ENCODE measurements at places on chromosomes 2 and 18.

DNA sequence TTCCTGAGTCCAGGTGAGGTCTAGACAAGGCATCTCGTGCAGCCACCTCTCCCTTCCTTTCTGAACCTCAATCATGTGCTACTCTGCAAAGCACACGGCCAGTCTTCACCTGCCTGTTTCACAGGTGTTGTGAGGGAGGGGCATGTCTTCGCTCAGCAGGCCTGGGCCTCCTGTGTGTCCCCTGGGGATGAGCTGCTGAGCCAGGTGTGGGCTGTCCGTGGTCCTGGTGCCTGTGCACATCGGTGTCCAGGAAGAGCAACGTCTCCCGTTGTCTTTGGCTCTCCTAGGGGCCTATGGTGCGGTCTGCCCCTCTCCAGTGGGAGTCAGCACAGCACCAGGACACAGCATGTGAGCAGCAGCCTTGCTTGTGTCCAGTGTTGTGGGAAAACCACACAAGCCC, 16.7 kb downstream of the ARHGEF4 start:
- no peak for DNase-seq

DNA sequence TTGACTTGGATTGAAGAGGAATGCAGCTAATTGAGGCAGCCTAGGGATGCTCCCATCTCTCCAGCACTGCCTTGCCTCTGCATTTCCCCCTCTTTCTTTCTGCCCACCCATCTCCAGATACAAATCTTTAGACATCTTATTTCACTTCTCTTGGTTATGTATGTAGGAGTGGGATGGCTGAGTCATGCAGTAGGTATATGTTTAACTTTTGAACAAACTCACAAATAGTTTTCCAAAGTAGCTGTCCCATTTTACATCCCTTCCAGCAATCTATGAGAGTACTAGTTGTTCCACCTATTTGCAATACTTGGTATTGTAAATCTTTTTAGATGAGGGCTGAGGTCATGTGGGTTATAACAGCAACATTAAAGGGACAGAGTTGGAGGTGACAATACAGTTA, 329.9 kb downstream of the DYSF start:
- no peak for DNase-seq

- no peak for DNase-seq
Observed at GRCh38 chr2:233289648-233290047, 18.0 kb upstream of the SAG start.

- DNase-seq, result no peak
Observed at GRCh38 chr2:235966396-235966795, 201.8 kb downstream of the GBX2 start.

- DNase-seq, result no peak
Observed at GRCh38 chr2:233961905-233962304, 44.7 kb downstream of the TRPM8 start.

- no peak for DNase-seq
Observed at GRCh38 chr2:175414882-175415487, 233.5 kb upstream of the ATP5MC3 start.

- no peak for DNase-seq
Observed at GRCh38 chr2:105774781-105775337, 30.1 kb downstream of the NCK2 start.

- DNase-seq, result no peak
Observed at GRCh38 chr2:128751746-128752145, 433.1 kb upstream of the HS6ST1 start.

DNA sequence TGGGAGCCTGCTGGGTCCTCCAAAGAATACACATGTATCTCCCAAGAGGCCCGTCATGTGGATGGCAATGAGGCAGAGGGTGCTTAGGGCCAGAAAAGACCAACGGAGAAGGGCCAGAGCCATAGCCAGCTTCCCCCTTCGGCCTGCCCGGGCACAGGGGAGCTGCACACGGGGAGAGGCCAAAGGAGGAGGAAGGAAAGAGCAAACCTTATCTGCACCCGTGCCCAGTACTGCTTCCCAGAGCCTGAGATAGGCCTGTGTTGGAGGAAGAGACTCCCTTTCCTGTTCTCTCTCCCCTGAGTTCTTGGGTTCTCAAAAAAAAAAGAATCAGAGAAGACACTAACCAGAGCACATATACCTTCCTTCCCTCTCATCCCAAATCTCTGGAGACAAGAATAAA, 250.3 kb downstream of the ANAPC1 start:
- no peak for DNase-seq

DNA sequence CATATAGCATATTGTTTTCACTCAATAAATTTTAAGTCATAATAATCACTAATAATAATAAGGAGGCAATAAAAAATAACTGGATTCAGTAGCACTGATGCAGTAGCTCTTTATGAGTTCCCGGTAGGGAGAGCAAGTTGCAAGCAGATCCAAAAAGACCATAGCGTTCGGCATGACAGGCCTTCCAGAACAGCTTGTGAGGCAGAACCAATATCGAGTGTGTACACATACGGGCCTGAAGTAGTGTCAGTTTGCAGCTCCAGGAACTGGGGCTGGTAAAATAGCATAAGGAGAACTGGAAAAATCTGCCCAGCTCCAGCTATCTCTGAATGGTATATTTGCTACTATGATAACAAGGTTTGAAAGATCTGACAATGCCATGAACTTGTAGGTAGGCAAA, 1607.8 kb upstream of the PIK3C3 start:
- no peak for DNase-seq

DNA sequence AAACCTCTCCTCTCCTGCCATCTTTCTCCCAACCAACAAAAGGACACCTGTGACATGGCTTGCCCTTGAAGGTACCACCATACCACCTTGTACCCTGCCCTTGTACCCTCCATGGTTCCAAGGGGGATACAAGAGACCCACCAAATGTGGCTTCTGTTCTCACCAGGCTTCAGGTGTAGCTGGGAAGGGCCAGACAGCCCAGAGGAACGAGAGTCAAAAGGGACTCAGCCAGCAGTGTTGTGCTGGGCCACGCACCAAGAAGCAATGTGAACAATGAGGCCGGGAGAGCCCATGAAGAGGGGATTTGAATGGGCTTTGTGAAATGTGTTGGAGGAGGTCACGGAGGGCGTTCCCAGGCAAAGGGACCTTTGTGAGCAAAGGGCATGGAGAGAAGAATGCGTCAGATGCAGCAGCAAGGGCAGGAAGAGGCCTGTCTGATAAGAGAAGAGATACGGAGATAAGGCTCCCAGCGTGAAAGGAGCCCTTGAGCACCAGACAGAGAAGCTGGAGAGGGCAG, 48.6 kb downstream of the PLB1 start:
- DNase-seq, result no peak

DNA sequence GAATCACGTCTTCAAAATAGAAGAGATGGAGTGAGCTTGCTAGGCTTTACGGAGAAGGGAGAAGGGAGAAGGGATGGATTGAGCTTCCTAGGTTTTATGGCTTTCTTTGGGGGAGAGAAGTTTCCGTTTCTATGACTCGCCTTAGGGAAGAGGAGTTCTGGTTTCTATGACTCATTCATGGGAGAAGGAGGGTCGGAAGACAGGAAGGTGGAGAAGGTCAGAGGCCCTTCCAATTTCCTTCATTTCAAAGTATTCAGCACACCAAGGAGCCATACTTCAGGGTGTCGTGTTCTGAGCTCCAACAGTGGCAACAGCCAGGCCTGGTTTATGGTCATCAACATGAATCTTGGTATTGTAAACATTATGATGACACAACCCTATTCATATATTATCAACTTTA, 284.7 kb upstream of the VWC2L start:
- no peak for DNase-seq

DNA sequence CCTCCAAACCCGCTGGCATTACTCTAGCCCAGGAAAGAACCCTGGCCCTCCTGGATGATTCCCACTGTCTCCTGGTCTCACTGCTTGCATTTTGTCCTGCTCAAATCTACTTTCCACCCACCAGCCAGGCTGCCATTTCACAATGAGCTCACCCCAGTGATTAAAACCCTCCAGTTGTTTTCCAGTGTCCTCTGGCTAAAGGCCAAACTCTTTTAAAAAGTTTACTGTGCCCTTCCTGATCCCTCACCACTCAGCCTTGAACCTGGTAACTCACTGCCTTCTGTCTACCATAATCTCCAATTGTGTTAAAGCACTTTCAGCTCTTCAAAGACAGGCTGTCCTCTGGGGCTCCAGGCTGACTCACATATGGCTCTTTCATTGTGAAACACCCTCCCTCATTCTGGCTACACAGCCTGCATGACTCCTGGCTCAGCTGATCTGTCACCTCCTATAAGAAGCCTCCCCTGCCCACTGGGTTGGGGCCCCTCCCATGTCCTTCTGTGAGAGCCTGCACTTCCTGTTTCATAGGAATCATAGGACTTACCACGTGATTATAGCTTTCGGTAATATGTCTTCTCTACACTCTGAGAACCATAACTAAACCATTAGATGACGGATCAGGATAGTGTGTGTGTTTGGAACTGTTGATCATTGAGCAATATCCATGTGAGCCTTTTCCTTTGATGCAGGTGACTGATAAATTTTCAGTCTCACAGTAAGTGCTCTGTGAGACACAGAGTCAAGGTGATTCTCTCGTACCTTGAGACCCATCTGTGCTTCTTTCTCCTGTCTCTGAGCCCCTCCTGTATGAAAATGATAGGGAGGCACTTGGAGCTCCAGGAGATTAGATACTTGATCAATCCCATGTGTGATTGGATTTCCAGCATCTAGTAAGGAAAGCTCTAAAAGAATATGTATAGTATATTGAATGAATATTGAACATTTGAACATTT, 590.8 kb upstream of the ID2 start:
- no peak for DNase-seq

- no peak for DNase-seq
Observed at GRCh38 chr2:18856765-18857164, 267.4 kb upstream of the NT5C1B start.

- DNase-seq, result no peak
Observed at GRCh38 chr2:237281836-237282306, 132.1 kb downstream of the COL6A3 start.

DNA sequence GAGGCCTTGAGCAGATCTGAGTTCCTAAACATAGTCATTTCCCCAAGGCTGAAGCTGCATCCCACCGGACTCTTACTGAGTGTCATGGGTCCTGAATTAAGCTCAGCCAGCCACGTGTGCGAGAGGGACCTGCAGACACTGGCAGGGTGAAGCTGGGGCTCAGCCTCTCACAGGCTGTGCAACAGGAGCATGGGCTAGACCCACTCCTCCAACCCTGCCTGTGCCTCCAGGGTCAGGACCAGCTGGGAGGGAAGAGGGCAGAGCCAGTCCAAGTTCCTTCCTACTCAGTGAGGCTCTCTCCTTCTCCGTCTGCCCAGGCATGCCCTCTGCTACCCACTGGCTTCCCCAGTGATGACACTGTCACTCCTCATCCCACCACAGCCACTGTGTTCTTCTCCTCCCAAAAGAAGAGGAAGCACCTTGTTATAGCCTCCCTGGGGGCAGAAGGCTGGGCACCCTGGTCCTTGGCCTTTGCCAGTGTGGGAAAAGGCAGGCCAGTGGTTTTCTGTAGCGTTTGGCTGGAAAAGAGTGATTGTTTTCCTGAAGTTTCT, 78.9 kb downstream of the KCNF1 start:
- DNase-seq, result no peak

DNA sequence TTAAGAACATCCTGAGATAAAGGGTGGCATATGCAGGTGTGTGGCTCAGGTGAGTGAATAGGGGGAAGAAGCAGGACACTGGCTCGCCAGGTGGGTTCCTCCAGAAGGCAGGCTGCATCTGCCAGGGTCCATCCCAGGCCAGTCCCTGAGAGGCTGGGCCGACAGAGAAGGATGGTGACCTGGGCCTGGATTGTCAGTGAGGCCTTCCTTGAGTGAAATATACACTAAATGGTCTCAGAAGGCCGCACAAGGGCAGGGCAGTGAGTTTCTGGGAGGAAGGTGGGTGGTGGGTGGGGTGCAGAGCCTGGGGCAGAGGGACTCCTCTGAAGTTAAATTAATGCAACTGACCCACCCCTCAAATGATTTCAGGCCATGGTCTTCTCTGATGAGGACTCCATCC, 182.1 kb downstream of the ANKRD30B start:
- DNase-seq, result no peak

GRCh38 chr2:193703411-193703810, 1508.7 kb upstream of the TMEFF2 start:
- DNase-seq, result no peak

- no peak for DNase-seq
Observed at GRCh38 chr2:233846387-233847247, 7.7 kb downstream of the HJURP start.

DNA sequence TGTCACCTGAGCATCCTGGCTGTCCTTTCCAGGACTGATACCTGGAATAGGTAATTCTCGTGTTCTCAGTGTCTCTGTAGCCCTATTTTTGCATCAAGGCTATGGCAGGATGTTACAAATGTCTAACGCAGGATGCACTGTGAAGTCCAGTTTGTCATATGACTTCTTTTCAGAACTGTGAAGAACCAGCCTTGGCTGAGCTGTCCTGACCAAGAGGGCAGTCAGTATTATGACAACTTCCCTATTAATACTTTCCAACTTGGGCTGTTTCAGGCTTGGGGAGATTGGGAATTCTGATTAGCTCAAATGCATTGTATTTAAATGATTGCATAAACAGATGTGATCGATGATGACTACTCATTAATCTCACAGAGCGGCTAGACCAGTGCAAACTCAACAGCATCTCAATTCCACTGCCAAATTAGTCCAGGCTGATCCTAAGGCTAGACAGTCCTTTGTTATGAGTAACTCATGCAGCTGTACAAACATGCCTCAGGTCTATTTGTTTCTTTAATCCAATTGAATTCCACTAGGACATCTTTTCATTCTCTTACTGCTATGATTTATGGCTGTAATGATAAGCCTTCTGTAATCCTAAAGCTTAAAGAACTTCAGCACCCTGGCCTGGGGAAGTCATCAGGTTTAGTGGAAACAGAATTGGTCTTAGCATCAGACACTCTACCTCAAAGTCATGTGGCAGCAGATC, 331.6 kb downstream of the KCNS3 start:
- no peak for DNase-seq

GRCh38 chr2:10285556-10286198, 17.0 kb upstream of the HPCAL1 start:
- no peak for DNase-seq

DNA sequence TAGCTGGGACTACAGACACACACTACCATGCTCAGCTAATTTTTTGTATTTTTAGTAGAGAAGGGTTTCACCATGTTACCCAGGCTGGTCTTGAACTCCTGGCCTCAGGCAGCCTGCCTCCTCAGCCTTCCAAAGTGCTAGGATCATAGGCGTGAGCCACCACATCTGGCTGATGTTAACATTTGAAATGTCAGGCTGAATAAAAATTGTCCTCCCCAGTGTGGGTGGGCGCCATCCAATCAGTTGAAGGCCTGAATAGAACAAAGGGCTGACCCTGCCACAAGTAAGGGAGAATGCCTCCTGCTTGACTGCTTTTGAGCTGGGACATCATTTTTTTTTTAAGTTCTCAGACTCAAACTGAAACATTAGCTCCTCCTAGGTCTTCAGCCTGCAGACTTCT, 21.0 kb upstream of the RHOB start:
- no peak for DNase-seq
